Fibroblast of gingiva (primary cell): ENCODE measurements at places on chromosomes 2 and 18.

- no peak for DNase-seq
Measured at GRCh38 chr2:99032786-99033185, 96.8 kb upstream of the CRACDL start.

DNA sequence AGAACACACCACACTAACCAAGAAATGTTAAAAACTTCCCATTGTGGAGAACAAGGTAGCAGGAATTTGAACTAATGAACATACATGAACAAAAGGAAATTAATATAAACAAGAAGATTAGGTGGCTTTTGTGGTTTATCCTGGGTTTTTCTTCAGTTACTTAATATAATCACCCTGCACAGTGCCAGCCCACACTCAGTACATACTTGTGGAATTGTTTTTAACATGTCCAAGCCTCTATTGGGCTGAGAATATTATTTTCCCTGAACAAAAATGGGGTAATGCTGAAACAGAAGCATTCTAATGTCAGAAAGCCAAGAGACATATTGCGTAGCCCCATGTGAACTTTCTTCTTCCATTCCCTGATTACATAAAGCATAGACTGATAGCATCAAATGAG lies 202.8 kb downstream of the DNER start:
- peak; percentile 21 for DNase-seq

GRCh38 chr2:10796703-10797102 lies 15.9 kb downstream of the PDIA6 start:
- no peak for DNase-seq

DNA sequence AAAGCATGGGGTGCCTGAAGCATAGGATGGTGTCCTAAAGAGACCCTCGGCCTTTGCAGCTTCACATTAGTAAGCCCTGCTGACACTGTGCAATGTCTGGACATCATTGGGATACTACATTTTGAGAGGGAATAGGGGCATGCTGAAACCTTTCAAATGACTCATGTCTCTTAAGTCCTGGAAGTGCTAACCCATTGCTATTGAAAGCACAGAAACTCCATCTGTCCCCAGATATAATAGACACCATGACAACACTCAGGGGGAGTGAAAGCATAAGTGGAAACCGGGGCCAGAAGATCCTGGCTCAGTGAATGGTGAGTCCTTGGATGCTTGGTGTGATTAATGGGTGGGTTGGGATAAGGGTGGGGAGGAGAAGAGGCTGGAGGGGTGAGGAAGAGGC lies 595.5 kb upstream of the ID2 start:
- DNase-seq: no peak

- no peak for DNase-seq
Measured at GRCh38 chr18:11268153-11268552, 118.8 kb upstream of the PIEZO2 start.

DNA sequence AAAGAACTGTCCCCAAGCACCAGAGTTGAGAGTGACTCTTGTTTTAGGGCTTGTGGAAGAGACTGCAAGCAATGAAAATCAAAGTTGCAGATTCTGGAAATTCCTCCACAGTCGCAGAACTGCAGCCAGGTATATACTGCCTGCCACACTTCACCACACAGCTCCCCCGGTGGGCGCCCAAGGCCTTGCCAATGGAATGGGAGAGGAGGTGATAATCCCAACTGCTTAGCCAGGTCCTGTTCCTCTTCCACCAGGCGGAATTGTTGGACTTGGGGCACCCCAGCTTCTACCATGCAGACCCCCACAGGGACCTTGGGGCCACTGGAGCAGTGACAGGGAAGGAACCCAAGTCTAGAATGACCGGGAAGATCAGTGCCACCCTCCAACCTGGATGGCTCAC lies 4.8 kb upstream of the PDIA6 start:
- no peak for DNase-seq

- DNase-seq: no peak
Measured at GRCh38 chr2:42929546-42930024, 137.2 kb upstream of the HAAO start.

DNA sequence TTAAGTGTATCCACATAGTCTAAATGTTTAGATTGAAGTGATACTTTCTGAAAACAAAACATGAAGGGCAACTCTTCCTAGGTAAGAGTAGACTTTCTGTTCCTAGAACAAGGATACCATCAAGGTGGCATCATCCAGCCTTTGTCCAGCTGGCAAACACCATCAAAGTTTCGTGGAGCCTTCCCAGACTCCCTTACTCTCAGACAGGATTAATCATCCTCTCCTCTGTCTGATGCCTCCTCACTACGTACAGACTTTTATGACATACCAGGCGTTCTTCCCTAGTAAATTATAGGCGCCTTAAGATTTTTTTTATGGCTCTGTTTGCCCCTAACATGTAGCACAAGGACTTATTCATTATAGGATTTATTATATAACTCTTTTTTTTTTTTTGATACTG lies 29.4 kb upstream of the ASNSD1 start:
- no peak for DNase-seq

GRCh38 chr2:206942592-206943478 lies 3.5 kb downstream of the CPO start:
- no peak for DNase-seq

GRCh38 chr2:189375842-189376241 lies 65.4 kb upstream of the WDR75 start:
- DNase-seq: peak; percentile 54

DNA sequence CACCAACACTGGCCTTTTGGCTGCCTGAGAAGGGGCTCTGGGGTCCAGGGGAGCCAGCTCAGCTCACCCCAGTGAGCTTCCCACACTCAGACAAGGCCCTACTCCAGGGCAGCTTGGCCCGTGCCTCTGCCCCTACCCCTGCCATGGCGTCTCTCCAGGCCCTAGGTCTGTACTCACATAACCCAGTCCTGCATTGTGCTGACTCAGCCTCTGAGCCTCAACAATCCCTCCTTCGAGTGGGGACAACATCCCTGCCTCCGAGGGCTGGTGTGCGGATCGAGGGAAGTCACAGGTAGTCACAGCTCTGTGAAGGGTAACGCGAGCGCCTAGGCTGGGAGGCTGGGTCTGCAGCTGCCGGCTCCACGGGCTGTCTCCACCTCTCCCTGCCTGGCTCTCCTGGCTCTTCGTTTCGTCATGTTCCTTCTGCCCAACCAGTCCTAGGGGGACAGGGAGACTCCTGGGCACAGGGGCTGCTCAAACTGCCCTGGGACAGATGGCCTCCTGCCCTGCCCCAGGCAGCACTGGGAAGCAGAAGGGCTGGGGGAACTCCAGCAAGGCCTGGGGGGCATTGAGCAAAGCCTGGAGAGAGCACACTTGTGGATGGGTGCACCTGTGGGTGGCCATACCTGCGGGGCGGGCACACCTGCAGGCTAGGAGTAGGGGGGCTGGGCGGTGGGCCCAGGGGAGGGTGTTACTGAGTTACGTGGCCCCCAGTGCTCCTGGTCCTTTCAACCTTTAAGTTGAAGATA lies 74.6 kb downstream of the RRM2 start:
- DNase-seq: no peak

GRCh38 chr2:122927710-122928557 lies 1097.2 kb upstream of the CNTNAP5 start:
- DNase-seq: no peak

DNA sequence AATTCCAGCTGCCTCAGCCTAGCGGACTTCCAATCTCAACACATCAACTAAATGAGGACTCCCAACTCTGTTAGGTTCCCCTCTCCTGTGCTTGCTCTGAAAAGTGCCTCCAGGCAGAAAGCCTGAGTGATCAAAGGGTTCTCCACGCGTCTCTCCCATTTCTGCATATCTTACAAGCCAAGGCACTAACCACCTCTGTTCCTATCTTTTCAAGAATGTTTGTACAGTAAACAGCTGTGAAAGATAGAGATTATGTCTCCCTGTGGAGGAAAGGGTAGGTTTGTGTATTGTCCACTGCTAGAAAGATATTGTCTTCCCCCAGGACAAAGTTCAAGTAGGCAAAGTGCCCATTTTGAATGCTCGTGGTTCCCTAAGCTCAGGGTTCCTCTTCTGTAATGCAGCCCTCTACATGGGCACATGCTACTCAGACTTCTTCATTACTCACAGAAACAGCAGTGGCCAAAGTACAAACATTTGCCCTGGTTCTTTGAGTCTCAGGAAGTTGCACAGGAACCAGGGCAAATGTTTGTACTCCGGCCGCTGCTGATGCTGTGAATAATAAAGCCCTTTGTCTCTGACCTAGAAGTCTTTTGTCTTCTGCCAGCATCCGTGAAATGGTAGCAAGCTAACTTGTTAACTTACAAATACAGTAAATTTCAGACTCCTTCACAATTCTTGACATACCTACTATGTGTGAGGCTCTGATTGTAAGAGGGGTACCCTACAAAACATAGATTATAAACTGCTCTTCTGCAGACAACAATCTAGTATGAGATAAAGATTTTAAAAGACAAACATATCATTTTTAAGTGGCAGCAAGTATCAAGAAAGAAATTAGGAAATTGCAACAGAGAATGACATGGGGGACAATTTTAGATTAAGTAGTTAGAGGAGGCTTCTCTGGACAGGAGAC lies 44.5 kb downstream of the PKDCC start:
- no peak for DNase-seq

DNA sequence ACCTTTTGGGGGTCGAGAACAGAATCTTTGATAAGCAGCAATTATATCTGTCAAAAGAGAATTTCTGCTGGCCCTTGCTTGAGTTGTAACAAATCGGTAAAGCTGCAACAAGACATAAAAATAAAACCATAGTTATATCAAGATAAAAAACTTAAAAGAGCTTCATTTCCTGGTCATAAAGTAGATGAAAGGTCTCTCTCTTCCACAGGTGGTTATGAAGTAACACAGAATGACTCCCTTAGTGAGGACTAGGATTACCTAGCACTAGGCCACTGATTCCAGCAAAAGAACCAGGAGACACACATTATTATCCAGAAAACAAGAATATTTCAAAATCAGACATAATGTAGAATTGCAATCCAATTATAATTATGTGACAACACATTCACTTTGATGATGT lies 5.4 kb downstream of the AFG3L2 start:
- DNase-seq: no peak

GRCh38 chr2:62293490-62294271 lies 97.8 kb downstream of the B3GNT2 start:
- no peak for DNase-seq

DNA sequence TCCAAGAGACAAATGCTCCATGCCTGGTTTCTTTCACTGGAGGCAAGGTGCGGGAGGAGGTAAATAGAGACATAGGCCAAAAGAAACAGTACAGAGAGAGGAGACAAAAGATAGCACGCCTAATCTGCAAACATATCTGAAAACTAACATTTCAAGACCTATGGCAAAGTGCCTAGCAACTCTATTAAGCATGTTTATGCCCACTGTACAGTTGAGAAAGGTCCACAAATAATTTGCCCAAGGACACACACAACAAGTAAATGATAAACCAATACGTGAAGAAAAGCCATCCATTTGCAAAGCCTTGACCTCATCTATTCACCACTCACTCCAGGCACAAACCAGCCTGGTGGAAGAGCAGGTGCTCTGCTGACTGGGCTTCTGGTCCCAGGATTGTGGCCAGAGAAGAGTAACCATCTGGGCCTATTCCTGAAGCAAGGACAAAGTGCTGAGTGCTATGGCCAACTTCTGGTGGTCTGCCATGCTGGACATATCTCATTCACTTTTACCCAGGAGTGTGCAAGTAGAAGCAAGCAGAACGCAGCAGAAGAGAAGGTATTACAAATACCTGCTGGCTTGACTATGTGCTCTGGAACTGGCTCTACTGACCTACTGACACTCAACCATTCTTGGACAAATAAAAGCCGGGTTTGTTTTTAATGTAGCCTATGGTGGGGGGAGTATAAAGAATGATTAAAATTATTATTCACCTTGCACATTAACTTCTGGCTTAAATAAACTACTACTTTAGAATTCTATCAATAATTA lies 25.3 kb downstream of the TMEM131 start:
- DNase-seq: no peak

DNA sequence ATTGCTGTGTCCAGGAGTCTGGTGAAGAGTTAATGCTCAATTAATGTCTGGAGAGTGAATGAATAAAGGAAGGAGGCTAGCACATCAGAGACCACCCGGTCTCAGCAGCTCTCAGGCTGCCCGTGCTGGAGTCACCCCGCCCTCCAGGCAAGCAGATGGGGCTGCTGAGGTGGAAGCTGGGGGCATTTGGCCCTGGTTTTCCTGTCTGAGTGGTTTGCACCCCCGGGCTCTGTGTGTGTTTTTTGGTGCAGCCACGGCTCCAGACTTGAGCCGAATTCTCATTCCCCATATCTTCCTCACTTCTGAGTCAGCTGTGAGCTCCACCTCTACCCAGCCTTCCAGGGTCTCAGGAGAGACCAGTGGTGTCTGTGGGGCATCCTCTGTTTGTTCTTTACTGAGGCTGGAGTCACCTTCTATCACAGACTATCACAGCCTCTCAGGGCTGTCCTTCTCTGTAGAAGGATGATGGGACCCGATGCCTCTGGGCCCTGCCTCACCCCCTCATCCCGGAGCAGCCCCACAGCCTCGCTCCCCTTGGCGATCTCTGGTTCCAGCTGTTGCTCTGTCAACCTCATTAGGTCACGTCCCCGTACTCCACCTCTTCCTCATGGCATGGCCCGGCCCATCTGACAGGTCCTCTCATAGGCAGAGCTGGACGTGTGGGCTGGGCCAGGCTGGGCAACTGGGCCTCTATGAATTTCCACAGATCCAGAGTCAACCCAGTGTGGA lies 60.8 kb downstream of the HS1BP3 start:
- no peak for DNase-seq

- peak; percentile 81 for DNase-seq
Measured at GRCh38 chr18:55927831-55928230, 339.8 kb upstream of the TCF4 start.

DNA sequence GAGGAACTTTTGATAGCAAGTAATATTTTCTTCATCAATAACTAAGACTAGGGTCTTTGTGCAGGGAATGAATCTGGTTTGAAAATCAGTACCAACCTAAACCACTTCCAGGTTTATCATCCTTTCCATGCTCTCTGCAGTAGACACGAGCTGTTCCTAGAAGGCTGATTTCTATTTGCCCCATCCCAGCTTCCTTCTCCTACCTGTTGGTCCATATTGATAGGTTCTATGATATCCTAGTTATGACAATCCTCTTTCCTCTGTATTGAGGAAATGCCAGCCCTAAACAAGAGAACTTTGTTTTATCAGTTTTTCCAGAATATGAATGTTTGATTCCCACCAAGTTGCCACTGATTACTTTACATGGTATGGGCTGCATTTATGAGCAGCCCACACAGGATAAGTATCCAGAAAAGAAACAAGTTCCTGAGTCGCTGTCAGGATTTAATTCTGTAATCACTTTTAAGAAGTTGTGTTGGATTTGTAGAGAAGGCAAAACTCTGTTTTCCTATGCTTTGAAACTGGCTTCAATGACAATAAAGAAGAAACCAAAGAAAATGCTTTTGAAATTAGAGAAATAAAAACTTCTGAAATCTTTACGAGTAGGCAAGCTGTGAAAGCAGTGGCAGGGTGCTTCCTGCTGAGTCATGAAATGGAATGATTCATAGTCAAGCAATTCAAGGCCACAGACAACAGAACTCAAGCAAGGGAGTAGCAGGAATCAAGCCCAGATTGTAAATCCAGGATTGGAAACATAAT lies 37.3 kb upstream of the TANK start:
- DNase-seq: peak; percentile 91

DNA sequence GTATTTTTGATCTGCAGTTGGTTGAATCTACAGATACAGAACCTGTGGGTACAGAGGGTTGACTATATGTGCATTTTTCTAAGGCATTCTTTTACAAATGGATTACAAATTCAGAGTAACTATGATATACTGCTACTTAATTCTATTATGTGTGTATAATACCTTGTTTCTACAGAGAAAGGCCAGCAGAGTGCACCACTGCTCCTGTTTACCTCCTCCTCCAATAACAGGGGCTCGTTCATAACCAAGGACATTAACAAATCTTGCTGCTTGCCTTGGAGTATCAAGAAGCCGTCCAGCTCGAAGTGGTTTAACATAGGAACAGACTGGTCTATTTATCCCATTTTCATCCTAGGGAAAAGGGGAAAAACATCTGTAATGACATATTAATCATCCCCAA lies 16.4 kb downstream of the CEP76 start:
- peak; percentile 15 for DNase-seq
